Activated CD8-positive, alpha-beta memory T cell treated with anti-CD3 and anti-CD28 coated beads for 1 hour (primary cell): ENCODE measurements at places on chromosomes 3 and 15.

- DNase-seq = no peak
These were observed 49.1 kb downstream of the IL1RAP start for GRCh38 chr3:190562866-190563510.

GRCh38 chr3:174358252-174358651 lies 500.9 kb upstream of the NAALADL2 start:
- DNase-seq = no peak

GRCh38 chr15:69032703-69033373 lies 18.3 kb downstream of the NOX5 start:
- DNase-seq = no peak

DNA sequence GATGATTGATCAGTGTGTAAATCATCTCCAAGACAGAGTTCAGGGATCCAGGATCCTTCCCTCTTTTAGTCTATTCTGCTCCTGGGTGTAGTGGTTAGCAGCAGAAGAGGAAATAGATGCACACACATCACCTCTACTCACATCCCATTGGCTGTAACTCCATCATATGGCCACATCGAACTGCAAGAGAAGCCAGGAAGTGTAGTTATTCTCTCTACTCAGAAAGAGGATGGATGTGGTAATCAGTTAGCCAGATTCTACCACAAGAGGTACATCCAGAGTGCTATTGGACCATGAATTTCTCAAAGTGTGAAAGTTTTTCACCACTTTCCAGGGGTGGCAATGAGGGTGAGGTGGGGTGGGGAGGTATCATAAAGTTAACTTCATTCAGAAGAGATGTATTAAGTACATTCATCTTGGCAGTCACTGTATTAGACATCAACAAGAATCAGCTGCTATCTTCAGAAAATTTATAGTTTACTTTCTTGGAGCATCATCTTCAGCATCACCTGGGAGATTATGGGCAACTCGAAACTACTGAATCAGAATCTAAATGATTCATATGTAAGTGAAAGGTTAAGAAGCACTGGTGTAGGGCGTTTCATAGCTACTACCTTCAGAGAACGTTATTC lies 60.6 kb upstream of the GAP43 start:
- no peak for DNase-seq

GRCh38 chr3:159787794-159788205 lies 200.8 kb upstream of the IL12A start:
- DNase-seq = no peak

DNA sequence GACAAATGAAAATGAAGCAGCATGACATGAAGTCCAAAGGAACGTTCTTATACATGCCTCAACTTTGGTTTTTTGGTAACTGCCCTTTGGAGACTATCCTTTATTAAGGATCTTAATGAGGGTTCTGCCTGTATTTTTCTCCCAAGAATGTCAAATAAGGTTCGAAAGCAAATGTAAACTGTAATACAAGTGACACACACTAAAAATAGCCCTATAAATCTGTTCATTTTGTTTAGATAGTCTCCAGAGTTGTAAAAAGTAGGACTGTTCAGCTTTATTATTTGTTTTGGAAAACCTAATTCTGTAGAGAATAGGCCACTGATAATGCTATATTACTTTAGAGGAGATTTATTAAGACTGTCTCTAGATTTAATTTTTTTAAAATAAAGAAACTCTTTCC lies 80.5 kb upstream of the CDIN1 start:
- DNase-seq = no peak

DNA sequence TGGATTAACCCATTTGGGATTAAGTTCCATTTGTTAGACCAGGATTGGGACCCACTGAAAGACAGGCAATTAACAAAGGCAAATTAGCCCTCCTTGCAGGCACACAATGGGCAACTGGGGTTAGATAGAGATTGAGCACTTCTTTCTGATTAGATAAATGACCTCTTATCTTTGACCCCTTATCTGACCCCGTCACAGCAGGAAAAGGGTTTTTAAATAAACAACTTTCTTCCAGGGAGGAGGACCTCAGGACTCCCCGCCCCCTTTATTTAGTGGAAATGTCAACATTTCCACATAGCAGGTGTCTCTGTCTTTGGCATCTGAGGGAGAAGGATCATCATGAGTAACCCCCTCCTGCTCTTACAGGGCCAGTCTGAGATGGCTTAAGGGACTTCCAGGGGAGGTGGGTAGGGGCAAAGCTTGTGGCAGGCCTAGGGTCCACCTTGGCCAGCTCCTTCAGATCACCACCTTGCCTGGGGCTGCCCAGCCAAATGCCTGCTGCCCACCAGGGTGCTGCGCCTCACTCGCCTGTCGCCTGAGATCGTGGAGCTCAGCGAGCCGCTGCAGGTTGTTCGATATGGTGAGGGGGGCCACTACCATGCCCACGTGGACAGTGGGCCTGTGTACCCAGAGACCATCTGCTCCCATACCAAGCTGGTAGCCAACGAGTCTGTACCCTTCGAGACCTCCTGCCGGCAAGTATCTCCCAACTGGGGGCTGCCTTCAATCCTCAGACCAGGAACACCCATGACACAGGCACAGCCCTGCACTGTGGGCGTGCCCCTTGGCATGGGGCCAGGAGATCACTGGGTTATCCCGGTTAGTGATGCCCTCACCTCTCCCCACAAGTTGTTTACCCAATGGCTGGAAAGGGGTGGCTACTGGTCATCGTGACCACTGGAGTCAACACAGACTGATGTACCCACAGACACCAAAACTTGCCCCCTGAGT lies 2.6 kb upstream of the WDR6 start:
- no peak for DNase-seq

DNA sequence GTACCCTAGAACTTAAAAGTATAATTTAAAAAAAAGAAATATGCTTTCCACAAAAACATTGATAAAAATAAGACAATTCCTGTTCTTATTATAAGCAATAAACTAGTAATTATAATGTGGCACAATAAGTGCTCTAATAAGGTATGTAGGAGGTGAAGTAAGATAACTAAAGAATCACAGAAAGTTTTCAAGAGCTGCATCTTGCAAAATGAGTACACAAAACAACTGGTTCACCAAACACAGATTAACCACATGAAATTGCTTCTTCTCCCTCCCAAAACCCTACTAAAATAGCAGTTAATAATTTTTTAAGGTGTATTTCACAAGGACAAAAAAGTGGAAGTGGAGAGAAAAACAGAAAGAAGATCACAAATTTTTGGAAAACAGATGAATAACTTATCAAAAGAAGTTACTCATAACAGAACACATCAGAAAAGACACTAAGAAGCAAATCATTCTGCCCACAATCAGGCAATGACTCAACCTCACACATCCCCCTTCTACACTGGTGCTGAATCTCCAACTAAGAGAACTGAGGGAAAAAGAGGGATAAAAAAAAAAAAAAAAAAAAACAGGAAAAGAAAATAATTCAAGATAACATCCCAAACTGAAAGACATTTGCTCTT lies 64.2 kb downstream of the TBC1D5 start:
- DNase-seq = no peak
